ENCODE measurements at places on chromosomes 2 and 18.

- ATAC-seq, result peak; percentile 29
These were observed 43.2 kb upstream of the MRPL33 start for GRCh38 chr2:27728081-27728858.

- peak; percentile 82 for ATAC-seq
These were observed 56.9 kb upstream of the TMEM178A start for GRCh38 chr2:39608686-39609441.

GRCh38 chr18:31490833-31491232 is 7.1 kb upstream of the DSG2 start:
- no peak for ATAC-seq

GRCh38 chr2:178397002-178397605 is 53.9 kb downstream of the PRKRA start:
- ATAC-seq, result peak; percentile 81

- no peak for ATAC-seq
These were observed 59.3 kb downstream of the HDLBP start for GRCh38 chr2:241256168-241256545.

DNA sequence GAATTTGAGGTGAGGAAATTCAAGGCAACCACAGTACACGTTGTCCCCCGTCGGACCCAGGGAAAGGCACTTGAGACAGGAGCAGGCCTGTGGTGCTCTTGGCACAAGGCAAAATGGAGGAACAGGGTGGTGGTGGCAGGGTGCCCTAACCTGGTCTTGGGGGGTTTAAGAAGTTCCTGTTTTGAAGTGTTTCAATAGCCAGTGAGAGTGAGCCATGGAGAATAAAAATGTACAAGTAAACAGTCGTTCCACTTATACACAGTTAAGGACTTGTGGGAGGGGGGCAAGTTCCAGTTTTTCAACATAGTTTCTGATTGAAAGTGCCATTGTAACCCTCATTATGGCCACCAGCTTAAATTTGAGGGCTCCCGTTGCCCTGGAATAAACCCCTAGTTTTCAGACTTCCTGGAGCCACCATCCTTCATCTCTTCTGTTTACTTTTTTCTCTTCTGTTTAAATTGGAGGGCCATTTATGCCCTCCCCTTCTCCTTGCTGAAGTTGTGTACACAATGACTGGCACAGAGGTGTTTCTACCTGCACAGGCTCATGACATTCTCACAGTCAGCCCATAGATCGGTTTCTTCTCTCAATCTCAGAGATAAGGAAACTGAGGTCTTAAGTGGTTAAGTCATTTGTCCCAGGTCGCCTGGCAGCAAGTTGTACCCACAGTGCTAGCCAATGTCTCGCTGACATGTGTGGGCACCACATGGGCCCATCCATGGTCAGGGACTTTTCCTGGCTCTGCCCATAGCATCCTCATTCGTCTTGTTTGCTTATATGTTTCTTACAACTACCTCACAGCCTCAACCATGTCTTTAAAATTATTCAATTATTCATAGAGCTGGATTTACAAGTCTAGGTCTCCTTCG is 66.0 kb upstream of the ST3GAL5 start:
- ATAC-seq, result no peak

- ATAC-seq, result no peak
These were observed 20.4 kb downstream of the FMNL2 start for GRCh38 chr2:152355409-152355831.

- ATAC-seq, result peak; percentile 88
These were observed 110.5 kb downstream of the TCF4 start for GRCh38 chr18:55477499-55477859.

DNA sequence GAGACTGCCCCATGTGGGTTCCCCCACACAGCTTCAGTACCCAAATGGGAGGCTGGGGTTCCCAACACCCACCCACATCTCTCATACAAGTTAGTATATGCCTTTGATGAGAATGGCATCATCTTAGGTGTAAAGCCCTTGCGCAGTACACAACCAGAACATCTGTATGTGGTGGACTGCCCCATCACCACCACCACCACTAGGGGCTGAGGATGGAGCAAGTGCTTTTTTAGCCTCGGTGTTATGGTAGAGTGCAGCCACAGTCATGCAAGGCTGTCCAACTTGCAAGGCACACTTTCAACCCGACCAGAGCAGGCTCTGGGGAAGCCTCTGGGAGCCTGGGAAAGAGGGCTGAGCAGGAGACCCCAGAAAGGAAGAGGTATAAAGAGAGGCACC is 241.2 kb downstream of the TFCP2L1 start:
- no peak for ATAC-seq

DNA sequence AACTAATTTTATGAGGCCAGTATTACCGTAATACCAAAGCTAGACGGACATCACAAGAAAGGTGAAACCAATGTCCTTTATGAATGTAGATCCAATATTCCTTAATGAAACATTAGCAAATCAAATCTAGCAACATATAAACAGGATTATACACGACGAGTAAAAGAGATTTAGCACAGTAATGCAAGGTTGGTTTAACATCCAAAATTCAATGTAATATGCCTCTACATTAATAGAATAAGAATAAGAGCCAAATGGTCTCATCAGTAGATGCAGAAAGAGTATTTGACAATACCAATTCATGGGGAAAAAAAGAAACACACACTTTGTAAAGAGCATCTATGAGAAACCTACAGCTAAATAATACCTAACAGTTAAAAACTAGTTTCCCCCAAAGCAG is 99.5 kb downstream of the TMEM163 start:
- ATAC-seq, result no peak

- no peak for ATAC-seq
These were observed 66.4 kb downstream of the PAX3 start for GRCh38 chr2:222232372-222232771.

GRCh38 chr2:220127876-220128275 is 500.4 kb downstream of the SLC4A3 start:
- no peak for ATAC-seq

GRCh38 chr2:207164006-207164831 is 1.5 kb downstream of the KLF7 start:
- ATAC-seq, result no peak

GRCh38 chr2:196284144-196284844 is 112.9 kb upstream of the STK17B start:
- no peak for ATAC-seq

DNA sequence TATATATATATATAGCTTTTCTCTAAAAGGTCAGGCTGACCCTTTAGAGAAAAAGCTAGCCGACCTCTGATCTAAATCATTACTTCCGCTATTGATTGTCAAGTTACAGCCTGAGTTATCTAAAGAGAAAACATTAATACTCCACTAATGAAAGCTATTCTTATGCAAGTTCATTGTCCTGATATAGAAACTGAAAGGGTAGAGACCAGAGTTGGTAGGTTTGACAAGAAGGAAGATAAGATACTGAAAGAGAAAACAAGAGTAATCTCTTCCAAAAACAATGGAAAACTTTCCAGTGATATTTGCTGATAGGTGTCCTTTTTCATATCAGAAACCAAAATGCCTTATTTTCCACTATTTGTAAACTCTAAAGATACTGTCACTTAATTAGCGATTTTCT is 62.8 kb upstream of the SLC39A10 start:
- no peak for ATAC-seq

DNA sequence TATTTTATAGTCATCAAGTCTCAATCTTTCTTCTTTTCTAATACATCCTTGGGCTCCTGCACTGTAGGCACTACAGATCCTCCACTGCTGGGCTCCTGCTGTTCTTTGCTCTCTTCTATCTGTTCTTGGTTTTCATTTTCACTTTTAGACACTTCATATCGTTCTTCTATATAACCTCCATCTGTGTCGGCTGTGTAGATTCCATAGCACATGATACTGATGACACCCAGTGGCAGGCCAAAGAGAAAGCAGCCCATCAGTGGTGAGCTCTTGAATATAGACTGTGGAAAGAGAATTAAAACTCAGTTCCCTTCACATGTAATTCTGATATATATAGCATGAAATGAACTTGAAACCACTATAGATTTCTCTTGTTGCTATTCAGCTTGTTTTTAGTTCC is 38.0 kb downstream of the TMX3 start:
- peak; percentile 78 for ATAC-seq

DNA sequence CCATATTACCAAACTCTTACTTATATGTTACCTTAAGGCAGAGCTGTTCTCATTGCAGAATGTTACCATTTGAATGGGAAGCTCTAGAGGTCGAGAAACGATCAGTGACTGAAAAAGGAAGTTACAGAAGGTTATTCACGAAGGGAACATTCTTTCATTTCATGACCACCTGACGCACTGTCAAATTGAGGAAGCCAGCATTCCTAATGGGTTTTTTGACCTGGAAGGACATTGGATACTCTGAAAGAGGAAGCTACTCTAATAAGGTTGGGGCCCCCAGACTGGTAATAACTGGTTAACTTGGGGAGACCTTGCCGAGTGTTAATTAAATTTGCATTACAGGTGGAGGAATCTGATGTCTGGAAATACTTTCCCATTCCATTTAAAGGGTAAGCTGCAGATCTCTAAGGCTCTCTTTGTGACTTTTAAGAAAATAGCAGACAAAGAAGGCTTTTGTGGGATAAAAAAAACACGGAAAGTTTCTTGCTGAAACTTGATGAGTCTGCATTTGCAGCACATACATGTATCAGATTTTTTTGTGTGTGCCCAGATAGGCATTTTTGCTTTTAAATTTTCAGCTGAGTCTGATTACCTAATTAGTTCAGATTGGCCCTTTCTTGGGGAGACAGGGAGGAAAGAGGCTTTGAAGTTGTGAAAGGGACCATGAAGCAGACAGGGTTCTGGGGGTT is 137.1 kb downstream of the LTBP1 start:
- no peak for ATAC-seq

DNA sequence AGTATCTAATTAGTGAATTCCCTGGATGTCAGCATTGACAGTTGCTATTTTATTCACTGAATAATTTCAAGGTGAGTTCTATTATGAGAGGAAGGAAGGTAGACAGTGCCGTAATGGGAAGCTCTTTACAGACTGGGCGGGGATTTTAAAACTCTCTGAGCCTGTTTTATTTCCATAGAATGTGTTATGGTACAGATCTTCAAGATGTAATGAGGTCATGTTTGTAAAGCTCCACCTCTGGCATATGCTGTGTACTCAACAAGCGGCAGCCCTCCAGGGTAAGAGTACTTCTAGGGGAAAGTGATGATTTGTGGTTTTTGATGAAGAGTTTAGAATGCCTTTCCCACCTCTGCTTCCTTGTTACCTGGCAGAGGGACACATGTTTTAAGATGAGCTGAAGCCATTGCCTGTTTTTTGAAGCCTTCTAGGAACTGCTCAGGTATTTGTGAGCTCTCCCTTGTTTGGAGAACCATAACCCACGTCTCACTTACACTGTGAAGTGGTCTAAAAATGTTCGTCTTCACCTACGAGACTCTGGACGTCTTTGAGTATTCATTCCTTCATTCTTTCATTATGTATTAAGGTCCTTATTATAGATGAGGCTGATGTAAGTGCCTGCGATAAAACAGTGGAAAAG is 251.2 kb downstream of the PTGR3 start:
- ATAC-seq, result no peak

DNA sequence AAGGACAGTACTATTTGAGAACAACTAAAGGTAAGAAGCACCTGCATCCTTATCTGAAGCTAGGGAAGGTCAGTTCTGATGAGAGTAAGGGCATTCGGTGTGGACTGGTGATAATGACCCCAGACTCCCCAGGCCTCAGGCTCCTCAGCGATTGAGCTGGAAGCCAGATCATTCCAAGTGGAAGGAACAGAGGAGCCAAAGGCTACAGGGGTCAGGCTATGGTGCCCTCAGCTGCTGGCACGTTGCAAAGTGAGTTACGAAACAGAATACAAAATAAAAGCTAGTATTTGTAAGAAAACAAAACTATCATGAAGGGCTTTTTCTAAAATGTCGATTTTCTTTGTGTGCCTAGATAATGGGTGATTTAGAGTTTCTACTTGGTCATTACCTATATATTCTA is 168.5 kb upstream of the LRRTM1 start:
- no peak for ATAC-seq

DNA sequence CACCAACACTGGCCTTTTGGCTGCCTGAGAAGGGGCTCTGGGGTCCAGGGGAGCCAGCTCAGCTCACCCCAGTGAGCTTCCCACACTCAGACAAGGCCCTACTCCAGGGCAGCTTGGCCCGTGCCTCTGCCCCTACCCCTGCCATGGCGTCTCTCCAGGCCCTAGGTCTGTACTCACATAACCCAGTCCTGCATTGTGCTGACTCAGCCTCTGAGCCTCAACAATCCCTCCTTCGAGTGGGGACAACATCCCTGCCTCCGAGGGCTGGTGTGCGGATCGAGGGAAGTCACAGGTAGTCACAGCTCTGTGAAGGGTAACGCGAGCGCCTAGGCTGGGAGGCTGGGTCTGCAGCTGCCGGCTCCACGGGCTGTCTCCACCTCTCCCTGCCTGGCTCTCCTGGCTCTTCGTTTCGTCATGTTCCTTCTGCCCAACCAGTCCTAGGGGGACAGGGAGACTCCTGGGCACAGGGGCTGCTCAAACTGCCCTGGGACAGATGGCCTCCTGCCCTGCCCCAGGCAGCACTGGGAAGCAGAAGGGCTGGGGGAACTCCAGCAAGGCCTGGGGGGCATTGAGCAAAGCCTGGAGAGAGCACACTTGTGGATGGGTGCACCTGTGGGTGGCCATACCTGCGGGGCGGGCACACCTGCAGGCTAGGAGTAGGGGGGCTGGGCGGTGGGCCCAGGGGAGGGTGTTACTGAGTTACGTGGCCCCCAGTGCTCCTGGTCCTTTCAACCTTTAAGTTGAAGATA is 74.6 kb downstream of the RRM2 start:
- ATAC-seq, result no peak

DNA sequence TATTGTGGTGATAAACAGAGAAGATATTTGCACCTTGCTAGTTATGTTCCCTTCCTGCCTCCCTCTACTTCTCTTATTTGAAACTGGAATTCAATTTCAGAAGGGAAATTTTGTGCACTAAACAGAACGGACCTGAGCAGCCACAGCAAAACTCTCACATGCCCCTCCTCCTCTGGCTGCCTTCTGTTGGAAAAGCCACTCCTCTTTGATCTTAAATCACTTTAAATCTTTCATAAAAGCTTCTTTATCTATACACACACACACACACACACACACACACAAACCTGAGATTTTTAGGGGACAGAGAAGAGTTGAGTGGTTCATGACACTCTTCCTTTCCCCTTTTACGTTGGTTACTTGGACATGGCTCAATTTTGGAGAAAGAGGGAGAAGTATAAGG is 5.6 kb downstream of the TBR1 start:
- no peak for ATAC-seq

DNA sequence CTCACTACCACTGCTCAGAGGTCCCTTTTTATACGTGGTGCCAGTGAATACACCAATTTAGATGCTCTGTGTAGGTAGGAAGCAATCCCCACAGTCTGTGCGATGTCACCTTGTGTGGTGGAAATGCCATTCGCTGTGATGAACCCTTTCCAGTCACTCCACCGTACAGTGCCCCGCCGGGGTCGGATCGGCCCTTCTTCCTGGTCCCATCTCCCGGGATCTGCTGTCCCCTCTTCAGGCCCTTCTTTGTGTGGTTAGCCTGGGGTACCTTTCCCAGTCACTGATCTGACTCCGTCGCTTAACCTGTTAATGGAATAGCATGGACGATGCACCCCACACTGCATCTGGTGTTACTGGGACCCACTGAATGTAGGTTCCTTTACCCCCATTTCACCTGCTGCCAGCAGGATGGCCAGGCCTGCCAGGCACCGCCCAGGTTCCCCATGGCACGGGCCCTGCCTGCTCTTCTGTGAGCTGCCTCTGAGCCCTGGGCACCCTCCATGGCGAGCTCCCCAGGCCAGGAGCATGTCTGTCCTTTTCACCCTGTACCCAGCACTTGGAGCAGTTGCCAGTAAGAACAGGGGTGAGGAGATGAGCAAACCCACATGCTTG is 18.0 kb downstream of the TWIST2 start:
- no peak for ATAC-seq
